ENCODE measurements at places on chromosomes 3 and 15.

DNA sequence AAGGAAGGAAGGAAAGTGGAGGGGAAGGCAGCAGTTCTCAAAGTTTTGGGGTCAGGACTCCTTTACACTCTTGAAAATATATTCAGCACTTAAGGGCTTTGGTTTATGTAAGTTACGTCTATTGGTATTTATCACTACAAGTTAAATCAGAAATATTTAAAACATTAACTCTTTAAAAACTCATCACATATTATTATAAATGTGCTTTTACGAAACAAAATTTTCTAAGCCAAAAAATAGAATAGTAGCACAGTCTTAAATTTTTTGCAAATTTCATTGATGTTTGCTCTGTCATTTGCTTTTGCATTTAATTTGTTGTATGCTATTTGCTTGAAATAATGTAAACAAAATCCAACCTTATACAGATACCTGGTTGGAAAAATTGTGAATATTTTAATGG lies 7.5 kb downstream of the UBE2Q2 start:
- DNase-seq, result no peak

DNA sequence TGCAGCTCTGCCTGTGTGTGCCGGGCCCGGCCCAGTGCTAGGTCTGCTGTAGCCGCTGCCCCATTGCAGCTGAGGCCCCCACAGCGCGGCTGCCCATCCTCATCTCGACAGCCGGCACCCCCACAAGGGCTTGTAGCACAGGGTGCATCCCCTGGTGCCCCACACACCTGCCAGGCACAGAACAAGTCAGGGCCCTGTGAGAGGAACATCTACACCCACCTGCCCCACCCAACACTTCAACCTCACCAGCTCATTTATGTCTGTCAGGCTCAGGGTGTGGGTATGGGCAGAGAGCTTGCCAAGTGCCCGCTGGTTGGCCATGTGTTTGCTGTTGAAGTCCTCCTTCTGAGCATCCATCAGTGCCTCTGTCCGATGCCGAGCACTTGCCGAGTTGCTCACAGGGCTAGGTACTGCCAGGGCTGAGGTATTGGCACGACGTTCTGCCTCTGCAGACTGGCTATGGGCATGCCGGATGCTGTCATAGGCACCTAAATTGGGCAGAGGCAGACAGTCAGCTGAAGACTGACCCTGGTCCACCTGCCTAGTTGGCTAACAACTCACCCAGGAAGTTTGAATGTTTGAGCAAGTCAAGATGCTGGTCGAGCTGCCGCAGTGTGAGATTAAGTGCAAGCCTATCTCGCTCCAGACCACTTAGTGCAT lies 2.4 kb upstream of the USP19 start:
- DNase-seq, result no peak

DNA sequence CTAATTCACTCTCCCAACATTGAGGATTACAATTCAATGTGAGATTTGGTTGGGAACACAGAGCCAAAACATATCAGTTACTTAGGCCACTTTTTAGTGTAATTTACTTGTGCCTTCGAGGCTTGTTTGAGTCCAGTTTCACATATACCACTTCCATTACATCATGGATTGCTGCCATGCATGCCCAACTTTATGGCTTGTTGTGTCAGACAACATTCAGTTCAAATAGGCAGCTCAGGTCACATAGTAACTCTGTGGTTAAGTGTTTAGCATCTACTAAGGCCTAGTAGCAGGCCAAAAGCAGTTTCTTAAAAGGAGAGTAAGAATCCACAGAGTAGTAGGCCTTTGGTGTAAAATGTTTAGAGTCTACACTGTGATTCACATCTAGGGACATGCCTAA lies 164.3 kb upstream of the GMNC start:
- no peak for DNase-seq

DNA sequence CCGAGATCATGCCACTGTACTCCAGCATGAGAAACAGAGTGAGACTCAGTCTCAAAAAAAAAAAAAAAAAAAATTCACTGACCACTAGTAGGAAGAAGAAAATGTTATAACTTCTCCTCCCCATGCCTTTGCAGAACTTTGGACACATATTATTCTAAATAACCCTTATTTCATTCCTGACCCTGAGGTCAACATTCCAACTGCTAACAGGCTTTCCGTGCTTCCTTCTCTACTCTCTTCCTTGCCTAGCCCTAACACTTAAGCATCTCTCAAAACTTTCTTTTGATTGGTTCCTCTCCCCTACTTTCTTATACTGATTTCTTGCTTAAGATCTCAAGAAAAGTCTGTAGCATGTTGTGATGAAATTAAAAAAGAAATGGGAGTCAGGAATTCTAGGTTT lies 146.8 kb downstream of the MEX3B start:
- no peak for DNase-seq

DNA sequence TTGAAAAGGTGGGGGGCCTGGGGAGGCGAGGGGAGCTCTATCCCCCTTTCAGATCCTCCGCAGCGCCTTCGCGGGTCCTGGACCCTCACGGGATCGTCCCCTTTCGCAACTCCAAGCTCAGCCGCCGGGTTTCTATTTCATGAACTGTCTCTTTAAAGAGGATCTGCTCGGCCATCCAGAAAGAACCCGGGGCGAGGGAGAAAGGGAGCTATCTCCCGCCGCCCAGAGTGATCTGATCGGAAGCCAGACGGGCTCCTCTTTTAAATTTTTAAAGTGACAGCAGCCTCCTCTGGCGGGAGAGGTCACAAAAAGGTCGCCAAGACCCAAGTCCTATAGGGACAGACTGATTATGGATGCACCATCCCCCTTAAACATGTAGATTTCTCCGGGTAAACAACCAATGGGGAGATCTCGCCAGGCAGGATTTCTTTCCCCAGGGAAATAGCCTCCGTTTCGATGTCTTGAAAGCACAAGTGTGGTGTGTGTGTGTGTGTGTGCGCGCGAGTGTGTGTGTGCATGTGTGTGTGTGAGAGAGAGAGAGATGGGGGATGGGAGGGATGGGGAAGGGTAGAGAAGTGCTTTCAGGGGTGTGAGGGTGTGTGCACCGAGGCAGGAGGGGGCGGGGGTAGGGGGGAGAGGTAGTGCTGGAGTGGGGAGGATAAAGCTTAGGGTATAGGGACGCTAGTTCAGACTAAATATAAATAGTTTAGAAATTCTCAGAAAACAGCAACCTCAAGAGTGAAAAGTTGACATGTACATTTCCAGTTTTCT lies 516.1 kb downstream of the MECOM start:
- peak; percentile 8 for DNase-seq

DNA sequence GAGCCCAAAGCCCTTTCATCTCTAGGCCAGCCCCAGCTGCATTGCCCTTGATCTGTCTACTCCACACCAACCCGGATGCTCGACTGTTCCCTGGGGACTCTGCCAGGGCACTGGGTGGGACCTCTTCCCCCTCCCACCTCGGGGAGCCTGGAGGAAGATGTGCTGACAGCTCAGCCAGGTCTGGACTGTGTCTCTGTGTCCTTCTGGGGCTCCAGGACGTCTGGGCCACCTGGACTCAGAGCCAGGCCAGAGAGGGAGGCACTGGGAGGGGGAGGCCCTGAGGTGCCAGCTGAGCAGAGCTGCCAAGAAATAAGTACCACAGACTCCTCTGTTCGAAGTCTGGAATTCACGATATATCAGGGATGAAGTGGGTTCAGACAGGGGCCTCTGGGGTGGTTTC lies 5.8 kb upstream of the HCN4 start:
- DNase-seq, result no peak

DNA sequence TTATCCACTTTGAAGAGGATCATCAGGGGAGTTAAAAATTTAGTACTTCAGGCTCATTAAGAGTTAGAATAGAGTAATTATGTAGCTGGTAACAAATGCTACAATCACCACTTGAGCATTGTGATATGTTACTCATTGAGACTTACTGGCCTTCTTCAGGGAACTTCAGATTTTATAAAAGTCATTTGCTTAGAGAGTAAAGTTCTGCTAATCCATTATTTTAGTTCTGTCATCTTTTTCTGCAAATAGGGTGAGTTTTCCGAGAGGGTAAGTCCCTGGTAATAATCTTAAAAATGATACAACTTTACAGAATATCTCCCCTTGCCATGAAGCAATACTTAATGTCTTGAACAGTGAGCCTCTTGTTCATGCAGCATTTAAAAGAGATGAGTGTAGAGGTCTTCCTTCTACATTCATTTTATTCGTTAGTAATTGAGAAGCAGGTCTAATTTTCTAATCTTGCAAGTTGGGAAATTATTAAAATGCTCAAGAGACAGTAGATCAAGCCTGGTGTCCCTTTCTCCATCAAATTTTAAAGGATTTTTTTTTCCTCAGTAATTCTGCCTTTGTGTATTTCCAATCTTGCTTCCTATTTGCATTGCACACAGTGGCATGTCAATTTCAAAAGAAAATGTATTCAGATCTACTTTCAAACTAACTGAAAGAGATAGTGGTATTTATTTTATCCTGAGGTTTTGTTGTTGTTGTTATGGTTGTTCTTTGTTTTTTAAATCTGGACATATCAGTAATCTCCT lies 52.6 kb downstream of the MBNL1 start:
- no peak for DNase-seq

DNA sequence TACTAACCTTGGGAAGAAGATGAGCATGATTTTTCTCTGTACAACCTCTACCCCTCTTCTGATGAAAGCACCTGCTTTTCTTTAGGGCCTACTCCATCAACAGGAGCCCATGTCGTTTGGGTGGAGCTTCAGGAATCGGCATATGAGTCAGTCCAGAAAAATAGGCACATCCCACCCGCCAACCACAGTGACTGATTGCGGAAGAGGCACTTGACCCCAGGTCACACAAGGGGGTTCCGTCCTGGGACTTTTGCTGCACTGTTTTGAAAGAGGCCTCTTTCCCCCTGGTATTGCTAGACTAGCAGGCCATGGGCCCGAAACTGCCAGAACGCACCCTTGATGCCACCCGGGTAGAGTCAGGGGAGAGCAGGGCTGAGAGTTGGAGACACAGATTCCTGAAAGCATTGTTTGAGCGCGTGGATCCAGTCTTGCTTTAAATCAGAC lies 19.3 kb upstream of the NRROS start:
- DNase-seq, result no peak

- DNase-seq, result no peak
Observed at GRCh38 chr3:123420416-123420968, 28.4 kb downstream of the ADCY5 start.

DNA sequence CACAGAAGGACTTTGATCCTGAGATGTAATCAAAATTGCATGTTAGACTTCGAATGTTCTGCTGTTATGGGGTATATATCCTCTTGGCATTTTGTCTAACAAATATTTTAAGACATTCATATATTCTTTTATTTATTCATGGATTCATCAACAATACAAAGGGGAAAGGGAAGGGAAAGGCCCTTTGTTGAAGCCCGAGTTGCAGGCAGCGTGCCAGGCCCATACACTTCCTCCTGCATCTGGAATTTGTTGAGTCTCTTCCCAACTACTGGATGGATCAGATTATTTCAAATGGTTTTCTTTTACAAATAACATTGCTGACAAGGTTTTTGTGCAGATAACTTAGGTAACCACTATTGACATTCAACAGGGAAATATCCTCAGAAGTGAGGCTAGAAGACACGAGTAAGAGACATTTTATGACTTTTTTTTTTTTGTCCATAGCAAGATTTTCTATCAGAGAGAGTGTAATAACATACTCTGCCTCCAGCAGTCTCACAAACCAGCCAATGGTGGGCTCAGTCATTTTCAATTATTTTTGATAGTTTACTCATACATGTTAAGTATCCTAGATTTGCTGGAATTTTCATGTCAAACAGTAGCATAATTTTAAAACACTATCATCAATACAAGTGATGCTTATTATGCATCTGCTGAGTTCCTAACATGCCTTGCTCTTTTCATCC lies 94.3 kb downstream of the RPL39L start:
- no peak for DNase-seq

- no peak for DNase-seq
Observed at GRCh38 chr3:177652556-177653291, 455.4 kb upstream of the TBL1XR1 start.

GRCh38 chr3:29385046-29385830 lies 104.4 kb downstream of the RBMS3 start:
- DNase-seq, result no peak

DNA sequence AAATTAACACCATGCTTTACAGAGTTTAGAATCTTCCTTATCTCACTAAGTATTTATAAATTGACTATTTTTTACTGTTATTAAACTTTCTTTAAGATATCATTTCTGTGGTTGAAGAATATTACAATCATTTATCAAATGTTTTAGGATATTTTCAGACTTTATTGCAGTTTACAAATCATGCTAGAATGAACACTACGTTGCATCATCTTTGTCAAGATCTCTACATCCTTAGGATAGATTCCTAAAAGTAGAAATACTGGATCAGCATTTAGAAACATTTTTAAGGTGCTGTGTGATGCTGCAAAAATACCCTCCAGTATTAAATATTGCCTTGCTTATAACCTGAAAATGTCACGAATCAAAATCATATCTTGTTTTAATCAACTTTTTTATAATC lies 2.5 kb upstream of the PLD1 start:
- no peak for DNase-seq

DNA sequence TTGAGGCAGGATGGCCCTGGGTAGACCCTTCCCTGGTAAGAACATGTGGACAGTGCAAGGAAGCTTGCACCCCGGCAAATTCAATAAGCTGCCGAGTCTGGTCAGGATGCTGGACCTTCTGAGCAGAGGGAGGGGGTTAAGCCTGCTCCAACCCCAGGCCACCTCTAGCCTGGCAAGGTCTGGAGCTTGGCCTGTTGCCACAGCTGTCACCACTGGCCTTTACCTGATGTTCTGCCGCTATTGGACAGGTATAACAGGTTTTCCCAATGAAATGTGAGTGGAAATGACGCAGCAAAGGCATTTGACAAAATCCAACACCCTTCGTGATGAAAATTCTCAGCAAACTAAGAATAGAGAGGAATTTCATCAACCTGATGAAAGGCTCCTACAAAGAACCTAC lies 699 bp upstream of the MESP1 start:
- no peak for DNase-seq

GRCh38 chr15:72844067-72844466 lies 60.5 kb upstream of the ADPGK start:
- no peak for DNase-seq

- peak; percentile 35 for DNase-seq
Observed at GRCh38 chr15:50261981-50262380, 3.5 kb downstream of the HDC start.

DNA sequence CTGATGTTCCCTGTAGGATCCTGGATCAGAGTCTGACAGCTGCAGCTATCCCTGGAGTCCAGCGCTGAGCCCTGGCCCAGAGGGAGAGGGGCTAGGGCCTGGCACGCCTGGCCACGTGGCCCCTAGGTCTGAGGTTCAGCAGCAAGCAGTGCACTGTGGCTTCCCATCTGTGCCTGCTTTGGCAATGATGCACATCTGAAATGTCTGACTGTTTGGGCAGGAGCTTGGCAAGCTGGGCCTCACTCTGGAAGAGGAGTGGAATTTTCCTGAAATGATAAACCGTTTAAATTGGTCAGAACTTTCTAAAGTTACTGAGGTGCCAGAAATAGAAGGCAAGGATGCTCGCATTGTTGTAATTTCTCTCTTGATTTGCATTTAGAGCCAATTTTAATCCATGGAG lies 48.8 kb upstream of the MRPS22 start:
- DNase-seq, result no peak

- no peak for DNase-seq
Observed at GRCh38 chr15:71758711-71759110, 51.6 kb upstream of the NR2E3 start.

- no peak for DNase-seq
Observed at GRCh38 chr3:159077860-159078259, 276.0 kb downstream of the MFSD1 start.
